ENCODE measurements at places on chromosomes 12 and 14. TPM values are rescaled to one million over a fixed set of nuclear protein-coding genes. Genes with fewer than 3 reads are reported as not detected.
A peak's percentile ranks its signal among the peaks of the same experiment; 100 is the strongest.

- DNase-seq, result no peak
These were observed 362.6 kb downstream of the BCL11B start for GRCh38 chr14:98909251-98909944.

SPTB gene
- total RNA-seq, result 0.33 TPM

ARHGEF25 gene
- 2.0 TPM for total RNA-seq

GRCh38 chr14:90758959-90759358, 57.3 kb downstream of the TTC7B start:
- peak; percentile 42 for DNase-seq

All from liver (tissue), 10 donors.